ENCODE measurements at places on chromosomes 11 and 22. TPM values are rescaled to one million over a fixed set of nuclear protein-coding genes. Genes with fewer than 3 reads are reported as not detected.

- H3K4me1 ChIP-seq: peaks cover 34% of the 10 kb centered on the region
- peak overlapping the region; percentile 80 for H3K27ac ChIP-seq
- peaks cover 6% of the 10 kb centered on the region for H3K36me3 ChIP-seq
- no peak overlapping the region for H3K4me3 ChIP-seq
Observed at GRCh38 chr22:37326726-37327125, 44.4 kb downstream of the CYTH4 start.

DNA sequence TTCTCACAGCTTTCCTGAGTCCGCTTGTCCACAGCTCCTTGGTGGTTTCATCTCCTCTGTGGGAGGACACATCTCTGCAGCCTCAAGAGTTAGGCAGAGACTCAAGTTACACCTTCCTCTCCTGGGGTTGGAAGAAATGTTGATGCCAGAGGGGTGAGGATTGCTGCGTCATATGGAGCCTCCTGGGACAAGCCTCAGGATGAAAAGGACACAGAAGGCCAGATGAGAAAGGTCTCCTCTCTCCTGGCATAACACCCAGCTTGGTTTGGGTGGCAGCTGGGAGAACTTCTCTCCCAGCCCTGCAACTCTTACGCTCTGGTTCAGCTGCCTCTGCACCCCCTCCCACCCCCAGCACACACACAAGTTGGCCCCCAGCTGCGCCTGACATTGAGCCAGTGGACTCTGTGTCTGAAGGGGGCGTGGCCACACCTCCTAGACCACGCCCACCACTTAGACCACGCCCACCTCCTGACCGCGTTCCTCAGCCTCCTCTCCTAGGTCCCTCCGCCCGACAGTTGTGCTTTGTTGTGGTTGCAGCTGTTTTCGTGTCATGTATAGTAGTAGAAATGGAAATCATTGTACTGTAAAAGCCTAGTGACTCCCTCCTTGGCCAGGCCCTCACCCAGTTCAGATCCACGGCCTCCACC lies 11.7 kb downstream of the RASD2 start:
- no peak for DNase-seq
- H3K27ac ChIP-seq: no peak overlapping the region
- H3K36me3 ChIP-seq: peaks cover 6% of the 10 kb centered on the region
- H3K4me3 ChIP-seq: no peak overlapping the region
- H3K27me3 ChIP-seq: no peaks in the 10 kb centered on the region
- H3K4me1 ChIP-seq: no peaks in the 10 kb centered on the region

DNA sequence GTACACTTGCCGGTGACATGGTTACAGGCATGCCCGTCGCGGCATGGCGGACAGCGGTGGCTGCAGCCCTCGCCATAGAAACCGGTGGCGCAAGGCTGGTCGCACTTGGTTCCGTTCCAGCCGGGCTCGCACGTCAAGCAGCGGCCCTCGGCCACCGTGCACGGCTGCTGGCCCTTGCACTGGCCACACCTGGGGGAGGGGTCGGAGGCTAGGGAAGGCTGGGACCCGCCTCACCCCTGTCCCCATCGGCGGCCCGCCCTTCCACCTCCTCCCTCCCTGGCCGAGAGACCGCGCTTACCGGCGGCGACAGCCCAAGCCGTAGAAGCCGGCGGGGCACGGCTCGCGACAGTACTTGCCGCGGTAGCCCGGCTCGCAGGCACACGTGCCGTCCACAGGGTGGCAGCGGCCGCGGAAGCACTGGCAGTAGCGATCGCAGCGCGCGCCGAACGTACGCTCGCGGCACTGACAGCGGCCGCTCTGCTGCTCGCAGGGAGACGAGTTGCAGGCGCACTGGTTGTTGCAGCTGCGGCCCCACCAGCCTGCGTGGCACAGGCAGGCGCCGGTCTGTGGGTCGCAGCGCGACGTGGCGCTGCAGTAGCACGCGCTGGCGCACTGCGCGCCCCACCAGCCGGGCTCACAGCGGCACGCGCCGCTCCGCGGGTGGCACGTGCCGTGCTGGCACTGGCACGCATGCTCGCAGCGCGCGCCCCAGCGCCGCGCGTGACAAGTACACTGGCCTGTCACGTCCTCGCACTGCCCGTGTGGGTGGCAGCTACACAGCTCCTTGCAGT lies 6.7 kb downstream of the SCARF2 start:
- H3K4me1 ChIP-seq: no peaks in the 10 kb centered on the region

- no peak overlapping the region for H3K4me3 ChIP-seq
- H3K27me3 ChIP-seq: no peaks in the 10 kb centered on the region
- H3K36me3 ChIP-seq: peaks cover 47% of the 10 kb centered on the region
- peaks cover 29% of the 10 kb centered on the region for H3K4me1 ChIP-seq
Observed at GRCh38 chr22:45540122-45540521, 37.4 kb downstream of the FBLN1 start.

DNA sequence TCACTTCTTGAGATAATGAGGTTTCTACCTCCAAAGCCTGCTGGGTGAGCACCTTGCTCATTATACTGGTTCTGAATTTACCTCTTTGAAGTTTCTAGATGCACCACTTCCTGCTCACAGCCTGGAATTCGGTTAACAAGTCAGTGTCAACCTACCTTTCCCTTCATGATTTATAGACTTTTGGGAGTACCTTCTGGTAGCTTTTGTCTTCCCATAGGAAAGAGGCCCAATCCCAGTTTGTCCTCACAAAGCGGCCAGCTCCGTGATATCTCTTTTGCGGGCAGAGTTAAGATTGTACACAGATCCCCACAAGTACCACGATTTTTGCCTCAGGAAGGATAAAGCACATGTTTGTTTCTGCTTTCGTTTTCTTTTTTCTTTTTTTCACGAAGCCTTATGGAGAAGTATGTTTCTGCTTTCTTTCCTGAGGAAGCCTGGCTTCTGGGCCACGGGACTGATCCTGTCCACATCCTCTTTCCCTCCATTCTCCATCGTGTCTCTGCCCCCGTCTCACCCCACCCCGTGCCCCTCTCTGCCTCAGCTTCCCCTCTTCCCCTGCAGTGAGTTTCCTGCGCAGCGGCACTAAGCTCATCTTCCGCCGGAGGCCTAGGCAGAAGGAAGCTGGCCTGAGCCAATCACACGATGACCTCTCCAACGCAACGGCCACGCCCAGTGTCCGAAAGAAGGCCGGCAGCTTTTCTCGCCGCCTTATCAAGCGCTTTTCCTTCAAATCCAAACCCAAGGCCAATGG lies 5.7 kb upstream of the HINFP start:
- peaks cover 13% of the 10 kb centered on the region for H3K4me1 ChIP-seq
- H3K27me3 ChIP-seq: no peaks in the 10 kb centered on the region
- H3K27ac ChIP-seq: no peak overlapping the region
- no peak for DNase-seq

Gene MPEG1
- total RNA-seq: not detected

Gene FAM83F
- total RNA-seq: 41.3 TPM

All from MCF 10A (cell line).